Activated CD8-positive, alpha-beta T cell treated with anti-CD3 and anti-CD28 coated beads for 36 hours (primary cell): ENCODE measurements at places on chromosomes 7 and 10. TPM values are rescaled to one million over a fixed set of nuclear protein-coding genes. Genes with fewer than 3 reads are reported as not detected.

CC2D2B gene
- total RNA-seq, result 0.31 TPM

DNA sequence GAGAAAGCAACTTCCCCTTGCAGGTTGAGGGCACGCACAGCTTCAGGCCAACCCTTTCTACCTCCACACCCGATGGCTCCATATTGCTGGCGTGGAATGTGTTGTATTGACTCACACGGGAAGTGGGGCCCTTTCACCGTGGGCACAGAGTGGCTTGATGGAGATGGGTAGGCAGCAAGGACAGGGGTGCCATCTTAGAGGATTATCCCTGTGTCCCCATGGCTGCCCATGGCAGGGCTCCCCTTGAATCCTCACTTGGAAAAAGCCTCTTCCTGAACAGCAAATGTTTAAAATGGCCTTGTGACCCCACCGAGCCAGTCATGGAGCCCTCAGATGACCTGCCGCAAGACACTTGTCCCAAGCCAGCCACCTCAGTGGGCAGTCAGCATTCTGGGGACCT lies 31.2 kb downstream of the CXCL12 start:
- H3K27me3 ChIP-seq, result no peaks in the 10 kb centered on the region
- no peak overlapping the region for H3K27ac ChIP-seq
- H3K36me3 ChIP-seq, result no peaks in the 10 kb centered on the region
- no peak for DNase-seq
- H3K4me1 ChIP-seq, result no peaks in the 10 kb centered on the region
- no peak overlapping the region for H3K4me3 ChIP-seq

DNA sequence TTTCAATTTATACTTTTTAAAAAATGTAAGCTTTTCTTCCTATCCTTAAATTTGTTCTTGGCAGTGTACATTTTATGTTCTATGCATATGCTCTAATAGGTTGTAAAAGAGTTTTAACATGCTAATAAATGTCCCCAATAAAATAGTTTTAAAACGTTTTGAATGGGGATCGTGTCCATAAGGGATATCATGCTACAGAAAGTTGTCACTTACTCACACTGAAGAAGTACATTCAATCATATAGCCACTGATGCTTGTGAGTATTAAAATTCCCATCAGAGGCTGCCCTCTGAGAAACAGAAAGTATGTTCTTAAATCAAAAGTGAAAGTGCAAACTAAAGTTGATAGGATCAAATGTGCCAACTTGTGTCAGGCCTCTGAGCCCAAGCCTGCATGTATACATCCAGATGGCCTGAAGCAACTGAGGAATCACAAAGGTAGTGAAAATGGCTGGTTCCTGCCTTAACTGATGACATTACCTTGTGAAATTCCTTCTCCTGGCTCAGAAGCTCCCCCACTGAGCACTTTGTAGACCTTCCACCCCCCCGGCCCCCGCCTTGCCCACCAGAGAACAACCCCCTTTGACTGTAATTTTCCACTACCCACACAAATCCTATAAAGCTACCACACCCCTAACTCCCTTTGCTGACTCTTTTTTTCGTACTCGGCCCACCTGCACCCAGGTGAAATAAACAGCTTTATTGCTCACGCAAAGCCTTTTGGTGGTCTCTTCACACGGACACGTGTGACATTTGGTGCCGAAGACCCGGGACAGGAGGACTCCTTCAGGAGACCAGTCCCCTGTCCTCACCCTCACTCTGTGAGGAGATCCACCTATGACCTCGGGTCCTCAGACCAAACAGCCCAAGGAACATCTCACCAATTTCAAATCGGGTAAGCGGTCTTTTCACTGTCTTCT lies 877 bp upstream of the NOD1 start:
- H3K4me3 ChIP-seq, result peak overlapping the region; percentile 93
- peaks cover 12% of the 10 kb centered on the region for H3K36me3 ChIP-seq
- H3K27ac ChIP-seq, result peak overlapping the region; percentile 84
- peak; percentile 50 for DNase-seq

CASD1 gene
- 17.0 TPM for total RNA-seq

GRCh38 chr7:127047521-127047920 lies 205.2 kb downstream of the GRM8 start:
- no peak overlapping the region for H3K27ac ChIP-seq
- no peaks in the 10 kb centered on the region for H3K36me3 ChIP-seq
- H3K4me1 ChIP-seq, result no peaks in the 10 kb centered on the region
- peaks cover 4% of the 10 kb centered on the region for H3K27me3 ChIP-seq
- H3K4me3 ChIP-seq, result no peak overlapping the region
- peak; percentile 1 for DNase-seq

DNA sequence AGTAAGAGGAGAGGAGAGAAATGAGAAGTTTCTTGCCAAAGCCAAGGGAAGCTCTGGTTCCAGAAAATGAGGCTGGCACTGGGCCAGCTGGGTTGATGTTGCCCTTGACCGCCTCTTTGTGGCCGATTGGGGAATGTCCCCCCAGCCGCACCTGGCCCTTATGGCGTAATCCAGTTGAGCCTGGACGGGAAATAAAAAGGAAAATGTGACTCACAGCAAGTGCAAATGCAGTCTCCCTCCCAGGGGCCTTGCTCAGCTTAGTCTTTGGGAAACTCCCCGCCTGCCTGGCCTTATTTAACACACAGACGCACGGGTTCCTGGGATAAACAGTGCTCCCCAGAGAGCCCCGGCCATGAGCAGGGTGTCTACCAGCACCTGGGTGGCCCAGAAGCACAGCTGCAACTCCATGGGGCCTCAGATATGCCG lies 174.8 kb downstream of the KIAA1217 start:
- H3K36me3 ChIP-seq, result no peaks in the 10 kb centered on the region
- H3K4me1 ChIP-seq, result peaks cover 6% of the 10 kb centered on the region
- DNase-seq, result peak; percentile 69
- H3K4me3 ChIP-seq, result no peak overlapping the region
- peaks cover 17% of the 10 kb centered on the region for H3K27me3 ChIP-seq

GRCh38 chr10:101189461-101190401 lies 39.5 kb downstream of the LBX1 start:
- no peak overlapping the region for H3K4me3 ChIP-seq
- no peaks in the 10 kb centered on the region for H3K36me3 ChIP-seq
- no peak for DNase-seq
- H3K4me1 ChIP-seq, result no peaks in the 10 kb centered on the region
- H3K27ac ChIP-seq, result no peak overlapping the region
- peaks cover 4% of the 10 kb centered on the region for H3K27me3 ChIP-seq

DNA sequence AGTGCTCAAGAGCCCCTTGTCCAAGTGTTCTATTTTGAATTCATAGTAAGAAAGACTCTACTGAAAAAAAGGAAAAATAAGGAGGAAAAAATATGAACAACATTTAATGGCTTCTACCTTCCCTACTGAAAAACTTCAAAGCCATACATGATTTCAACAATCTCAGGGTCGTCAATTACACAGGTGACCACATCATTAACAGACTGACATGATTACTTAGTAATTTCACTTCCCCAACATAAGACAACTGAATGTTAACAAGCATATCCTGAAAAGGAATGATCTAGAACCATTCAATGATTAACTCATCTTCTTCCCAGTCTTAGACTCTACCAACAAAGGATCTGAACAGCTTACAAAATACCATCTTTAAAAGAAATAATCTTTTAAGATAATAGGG lies 34.8 kb downstream of the MEOX2 start:
- no peak for DNase-seq
- no peak overlapping the region for H3K27ac ChIP-seq
- H3K4me1 ChIP-seq, result no peaks in the 10 kb centered on the region

ZC3HAV1L gene
- 19.9 TPM for total RNA-seq

PLXDC2 gene
- not detected for total RNA-seq

GPR15LG gene
- total RNA-seq, result not detected

C7orf25 gene
- 3.4 TPM for total RNA-seq

UNCX gene
- not detected for total RNA-seq

- H3K4me1 ChIP-seq, result no peaks in the 10 kb centered on the region
- H3K27ac ChIP-seq, result no peak overlapping the region
- no peaks in the 10 kb centered on the region for H3K27me3 ChIP-seq
- H3K4me3 ChIP-seq, result no peak overlapping the region
These were observed 17.6 kb downstream of the PTN start for GRCh38 chr7:137325927-137326326.

- H3K27me3 ChIP-seq, result no peaks in the 10 kb centered on the region
- H3K4me1 ChIP-seq, result peaks cover 5% of the 10 kb centered on the region
- no peak for DNase-seq
- H3K36me3 ChIP-seq, result no peaks in the 10 kb centered on the region
These were observed 18.4 kb upstream of the PDGFA start for GRCh38 chr7:537911-538634.

DNA sequence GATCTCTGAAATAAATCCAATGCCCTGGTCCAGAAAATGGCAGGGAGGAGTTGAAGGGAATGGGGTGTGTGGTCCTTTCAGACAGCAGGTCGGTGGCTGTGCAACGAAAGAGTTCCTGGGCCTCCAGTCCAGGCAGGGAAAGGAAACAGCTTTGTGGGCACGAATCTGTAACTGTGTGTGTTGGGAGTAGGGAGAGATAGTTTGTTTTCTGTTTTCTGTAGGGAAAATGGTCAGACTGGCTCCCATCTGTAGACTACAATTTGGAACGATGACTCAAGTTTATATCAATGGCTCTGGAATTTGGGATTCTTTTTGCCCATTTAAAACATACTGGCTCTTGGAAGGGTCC lies 2.6 kb upstream of the HOXA9 start:
- no peaks in the 10 kb centered on the region for H3K36me3 ChIP-seq
- no peak overlapping the region for H3K27ac ChIP-seq
- H3K27me3 ChIP-seq, result peaks cover 83% of the 10 kb centered on the region

DNA sequence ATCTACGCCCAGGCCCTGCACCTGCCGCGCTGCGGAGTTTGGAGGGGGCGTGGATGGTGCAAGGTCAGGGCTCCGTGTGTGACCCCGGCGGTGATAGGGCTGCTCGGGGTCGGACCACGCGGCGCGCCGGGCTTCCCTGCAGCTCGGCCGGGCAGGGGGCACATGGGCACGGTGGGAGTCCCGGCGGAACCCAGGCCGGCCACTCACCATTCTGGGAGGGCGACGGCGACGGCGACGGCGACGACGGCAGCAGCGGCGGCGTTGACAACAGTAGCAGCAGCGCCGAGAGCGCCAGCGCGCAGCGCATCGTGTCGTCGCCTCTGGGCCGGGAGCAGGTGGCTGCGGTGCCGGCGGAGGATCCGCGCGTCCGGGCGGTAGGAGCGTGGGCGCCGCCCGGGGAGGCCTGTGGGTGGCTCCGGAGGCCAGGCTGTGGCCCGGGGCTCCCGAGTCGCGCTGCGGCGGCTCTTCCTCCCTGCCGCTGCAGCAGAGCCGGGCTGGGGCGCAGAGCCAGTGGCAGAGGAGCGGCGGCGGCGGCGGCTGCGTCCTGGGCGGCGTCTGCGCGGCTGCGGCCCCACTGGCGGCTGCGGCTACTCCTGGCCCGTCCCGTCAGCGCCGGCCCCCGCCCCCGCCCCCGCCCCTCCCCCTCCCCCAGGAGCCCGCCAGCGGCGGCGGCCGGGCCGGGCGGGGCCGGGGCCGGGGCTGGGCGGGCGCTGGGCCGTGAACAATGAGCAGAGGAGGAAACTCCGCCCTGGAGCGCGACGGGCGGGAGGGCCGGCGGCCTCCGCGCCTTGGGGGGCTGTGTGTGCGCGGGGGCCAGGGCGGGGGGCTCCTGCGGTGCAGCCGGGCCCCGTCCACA lies at the start of gene PODXL:
Gene PODXL (minus strand): TSS at position 576 of the 856 bp plus-strand sequence. CDS start 269 bp downstream, at position 307.
- H3K4me1 ChIP-seq, result peaks cover 10% of the 10 kb centered on the region
- H3K27me3 ChIP-seq, result peaks cover 47% of the 10 kb centered on the region
- no peaks in the 10 kb centered on the region for H3K36me3 ChIP-seq
- no peak within 1 kb of the TSS for H3K27ac ChIP-seq
- peak within 1 kb of the TSS; percentile 56 for H3K4me3 ChIP-seq

NPFFR1 gene
- total RNA-seq, result not detected

ZDHHC16 gene
- 25.2 TPM for total RNA-seq

BMPER gene
- not detected for total RNA-seq

DNA sequence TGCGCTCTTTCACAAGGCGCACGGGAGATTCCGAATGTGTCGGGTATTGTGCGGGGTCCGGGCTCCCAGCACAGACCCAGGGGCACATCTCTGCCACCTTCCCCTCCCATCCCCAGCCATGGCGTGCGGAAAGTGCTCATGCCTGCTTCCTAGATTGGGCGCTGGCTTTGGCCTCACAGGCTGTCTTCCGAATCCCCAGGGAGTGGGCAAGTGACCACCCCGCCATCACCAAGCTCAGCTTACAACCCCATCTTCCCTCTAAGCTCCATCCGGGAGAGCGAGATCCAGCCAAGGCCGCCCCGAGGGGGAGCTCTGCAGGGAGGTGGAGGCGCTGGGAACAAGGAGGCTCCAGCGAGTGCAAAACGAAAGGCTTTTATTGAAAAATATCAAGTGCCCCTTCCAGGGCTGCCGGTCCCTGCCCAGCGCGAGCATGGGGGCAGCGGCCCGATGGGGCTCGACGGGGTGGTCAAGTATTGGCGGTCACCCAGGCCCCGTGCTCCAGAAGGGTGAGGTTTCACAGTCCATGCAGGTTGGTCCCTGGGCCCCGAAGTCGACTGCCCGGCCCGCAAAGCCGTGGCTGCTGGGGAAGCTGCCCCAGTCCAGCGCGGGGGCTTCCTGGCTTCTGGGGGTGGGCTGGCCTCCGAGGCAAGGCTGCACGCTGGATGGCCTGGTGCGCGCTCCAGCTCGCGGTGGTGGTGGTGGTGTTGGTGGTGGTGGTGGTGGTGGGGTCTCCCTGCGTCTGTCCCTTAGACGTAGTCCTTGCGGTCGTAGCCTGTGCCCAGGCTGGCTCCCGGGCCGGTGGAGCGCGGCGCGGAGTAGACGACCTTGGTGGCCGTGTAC lies 1.2 kb downstream of the CLDN3 start:
- no peaks in the 10 kb centered on the region for H3K36me3 ChIP-seq
- peaks cover 6% of the 10 kb centered on the region for H3K4me1 ChIP-seq
- no peak overlapping the region for H3K27ac ChIP-seq
- peaks cover 36% of the 10 kb centered on the region for H3K27me3 ChIP-seq
- DNase-seq, result no peak

DNA sequence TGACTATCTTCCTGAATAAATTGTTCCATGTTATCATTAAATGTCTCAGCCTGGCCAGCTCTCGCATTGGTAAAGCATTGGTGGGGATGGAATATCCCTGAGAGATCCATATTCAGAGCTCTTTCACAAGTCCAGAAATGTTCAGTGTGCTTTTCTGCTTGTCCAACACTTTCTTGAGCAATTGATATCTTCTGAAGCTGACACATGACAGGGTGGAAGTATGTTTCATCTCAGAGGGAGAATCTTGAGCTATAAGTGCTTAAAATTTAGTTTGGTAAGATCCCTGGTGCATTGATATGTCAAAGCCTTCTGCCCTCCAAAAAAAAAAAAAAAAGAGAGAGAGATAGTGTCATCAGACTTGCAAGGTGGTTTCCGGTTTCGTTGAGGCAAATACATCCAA lies 7.4 kb downstream of the IFIT3 start:
- no peak overlapping the region for H3K4me3 ChIP-seq
- no peaks in the 10 kb centered on the region for H3K36me3 ChIP-seq

GRCh38 chr10:133015816-133016462 lies 71.8 kb upstream of the ADGRA1 start:
- H3K4me3 ChIP-seq, result no peak overlapping the region
- no peaks in the 10 kb centered on the region for H3K4me1 ChIP-seq
- no peaks in the 10 kb centered on the region for H3K36me3 ChIP-seq

DNA sequence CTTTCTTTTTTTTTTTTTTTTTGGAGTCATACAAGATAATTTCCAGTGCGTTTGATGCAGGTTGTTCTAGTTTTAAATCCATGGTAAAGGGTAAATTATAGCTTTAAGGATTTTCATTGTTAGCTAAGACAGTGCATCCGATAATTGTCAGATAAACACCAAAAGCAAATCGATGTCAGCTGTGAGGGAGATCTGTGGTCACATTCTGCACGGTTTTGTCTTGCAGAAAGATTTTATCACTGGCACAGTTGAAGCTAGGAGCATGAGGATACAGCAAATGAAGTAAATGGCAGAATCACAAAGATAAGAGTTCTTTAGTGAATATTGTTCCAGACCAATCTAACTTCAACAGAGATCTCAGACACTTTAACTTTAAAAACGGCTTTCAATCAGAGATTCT lies 648.8 kb upstream of the COBL start:
- H3K4me3 ChIP-seq, result no peak overlapping the region
- no peaks in the 10 kb centered on the region for H3K27me3 ChIP-seq
- no peaks in the 10 kb centered on the region for H3K36me3 ChIP-seq
- H3K27ac ChIP-seq, result no peak overlapping the region
